ENCODE measurements at places on chromosomes 6 and 20.

DNA sequence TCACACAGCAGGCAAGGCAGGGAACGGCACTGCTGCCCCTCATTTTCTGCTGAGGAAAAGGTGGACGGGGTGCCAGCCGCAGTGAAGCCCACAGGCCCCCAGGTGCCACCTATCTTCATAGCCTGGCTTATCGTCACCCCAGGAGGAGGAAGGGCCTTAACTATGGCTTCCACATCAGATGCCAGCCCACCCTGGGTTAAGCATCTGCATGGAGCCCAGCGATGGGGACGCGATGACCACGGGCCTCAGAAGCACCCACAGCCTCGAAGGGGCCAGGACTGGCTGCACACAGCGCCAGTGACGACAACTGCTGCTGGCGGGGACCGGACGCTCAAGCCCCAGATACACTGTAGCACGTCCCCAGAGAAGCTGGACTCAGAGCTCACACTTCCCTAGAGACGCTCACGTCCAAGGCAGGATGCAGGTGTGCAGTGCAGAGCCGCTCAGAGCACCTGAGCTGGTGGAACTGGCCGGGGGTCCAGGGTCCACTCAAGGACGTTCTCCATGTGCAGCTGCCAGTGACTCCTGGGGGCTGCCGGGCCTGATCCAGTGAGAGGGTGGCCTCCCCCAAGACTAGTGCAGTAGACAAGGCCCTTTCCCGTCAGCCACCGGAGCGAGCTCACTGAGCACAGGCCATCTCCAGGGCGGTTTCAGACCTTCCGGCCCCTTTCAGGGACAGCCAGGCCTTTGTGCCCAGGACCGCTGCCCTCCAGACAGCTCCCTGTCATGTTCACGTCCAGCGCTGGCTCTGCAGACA is 83.0 kb downstream of the YTHDF1 start:
- no peak for DNase-seq

DNA sequence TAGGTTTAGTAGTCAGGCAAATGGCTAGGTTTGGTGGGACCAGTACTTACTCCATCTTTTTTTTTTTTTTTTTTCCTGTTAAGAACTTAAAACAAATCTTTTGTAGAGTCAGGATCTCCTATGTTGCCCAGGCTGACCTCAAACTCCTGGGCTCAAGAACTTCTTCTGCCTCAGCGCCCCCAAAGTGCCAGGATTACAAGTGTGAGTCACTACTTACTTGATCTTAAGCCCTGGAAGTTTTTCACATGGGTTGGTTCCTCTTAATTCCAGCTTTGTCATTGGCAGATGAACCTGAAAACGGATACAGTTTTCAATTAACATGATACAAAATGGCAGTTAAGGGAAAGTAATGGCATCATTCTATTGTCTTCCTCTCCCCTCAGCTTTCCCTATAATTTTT is 179.4 kb upstream of the JAG1 start:
- DNase-seq: no peak

- no peak for DNase-seq
These were observed 1.6 kb downstream of the TMEM244 start for GRCh38 chr6:129859524-129859923.

DNA sequence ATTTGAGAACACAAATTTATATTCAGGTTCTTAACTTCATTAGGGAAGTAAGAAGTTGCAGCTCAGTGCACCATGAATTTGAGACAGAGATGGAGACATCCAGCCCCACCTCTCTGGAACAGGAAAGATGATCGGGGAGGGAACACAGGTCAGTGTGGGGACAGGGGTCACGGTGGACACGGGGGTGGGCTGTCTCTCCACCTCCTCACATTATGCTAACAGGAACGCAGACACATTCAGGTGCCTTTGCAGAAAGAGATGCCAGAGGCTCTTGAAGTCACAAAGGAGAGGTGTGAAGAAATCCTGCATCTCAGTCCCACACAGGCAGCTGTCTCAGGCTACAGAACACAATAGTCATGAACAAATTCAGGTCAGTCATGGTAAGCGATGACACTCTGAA is 3.1 kb downstream of the HLA-C start:
- no peak for DNase-seq

DNA sequence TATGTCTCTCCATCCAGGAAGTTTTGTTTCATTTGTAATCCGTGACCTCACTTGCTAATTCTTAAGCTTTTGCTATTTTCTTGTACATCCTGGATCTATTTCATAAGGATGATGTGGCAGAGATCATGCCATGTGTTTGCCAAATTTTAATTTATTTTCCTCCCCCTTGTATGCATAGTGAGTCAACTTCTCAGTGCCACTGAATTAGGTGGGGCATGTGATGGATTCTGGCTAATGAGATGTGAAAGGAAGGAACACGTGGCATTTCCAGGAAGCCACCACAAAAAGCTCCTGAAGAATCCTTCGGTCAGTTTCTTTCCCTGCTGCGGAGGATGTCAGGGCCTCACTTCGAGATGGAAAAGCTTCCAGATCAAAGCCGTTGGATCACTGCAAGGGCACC is 86.2 kb upstream of the PRL start:
- DNase-seq: no peak

GRCh38 chr6:88722686-88723085 is 240.7 kb downstream of the RNGTT start:
- no peak for DNase-seq

DNA sequence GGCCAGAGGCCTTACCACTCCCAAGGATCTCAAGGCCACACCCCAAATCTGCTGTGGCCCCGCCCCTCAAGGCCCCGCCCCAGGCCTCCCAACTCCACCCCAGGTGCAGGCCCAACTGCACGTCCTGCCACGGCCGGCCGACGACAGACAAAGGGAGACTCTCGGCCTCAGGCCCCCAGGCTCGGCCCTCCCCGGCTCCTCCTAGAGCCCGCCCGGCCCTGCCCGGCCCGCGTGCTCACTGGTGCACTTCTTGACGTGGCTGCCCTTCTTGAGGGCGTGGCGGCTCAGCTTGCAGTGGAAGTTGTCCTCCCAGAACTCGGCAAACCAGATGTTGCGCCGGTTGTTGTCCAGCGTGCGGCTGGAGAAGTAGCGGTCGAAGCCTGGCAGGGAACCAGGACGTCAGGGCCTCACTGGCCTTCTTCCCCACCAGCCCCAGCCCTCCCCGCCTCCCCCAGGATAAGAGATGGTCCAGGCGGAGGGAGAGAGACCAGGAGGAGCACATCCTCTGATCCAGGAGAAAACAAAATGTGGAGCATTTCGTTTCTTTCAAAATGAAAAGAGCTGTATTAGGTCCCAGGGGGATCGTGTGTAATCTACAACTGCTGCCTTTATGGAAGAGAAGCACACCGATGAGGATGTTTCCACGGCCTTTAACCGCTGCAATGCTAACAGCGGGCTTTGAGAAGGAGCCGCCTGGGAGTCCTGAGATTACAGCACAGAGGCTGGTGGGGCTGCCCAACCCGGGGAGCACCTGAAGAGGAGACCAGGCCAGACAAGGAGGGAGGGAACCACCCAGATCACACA is 89.4 kb downstream of the GRM4 start:
- no peak for DNase-seq

GRCh38 chr6:113607821-113608545 is 249.2 kb upstream of the MARCKS start:
- no peak for DNase-seq

DNA sequence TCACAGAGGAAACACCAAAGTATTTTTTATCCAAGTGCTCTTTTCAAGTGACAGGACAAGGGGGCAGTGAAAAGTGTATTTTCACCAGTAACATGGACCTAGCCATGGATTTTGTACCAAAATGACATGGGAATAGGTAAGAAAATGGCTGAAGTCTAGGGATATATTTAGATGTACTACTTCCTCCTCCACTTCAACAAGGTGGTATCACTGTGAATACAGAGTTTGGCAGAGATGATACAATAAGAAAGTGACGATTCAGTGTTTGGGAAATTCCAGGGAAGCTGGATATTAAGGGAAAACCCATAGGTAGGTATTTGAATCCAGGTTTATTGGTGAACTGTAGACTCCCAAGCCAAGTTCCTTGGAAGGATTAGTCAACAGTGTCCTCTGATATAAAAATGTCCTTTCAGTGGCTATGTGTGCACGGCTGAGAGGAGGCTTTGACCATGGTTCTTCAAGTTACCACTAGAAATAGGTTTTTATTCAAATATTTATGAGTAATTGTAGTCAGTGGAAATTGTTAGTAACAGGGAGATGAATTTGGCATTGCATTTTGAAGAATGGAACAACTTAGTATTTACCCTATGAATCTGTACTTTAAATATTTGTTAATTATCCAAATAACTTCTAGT is 356.0 kb upstream of the CITED2 start:
- DNase-seq: no peak

GRCh38 chr6:133815313-133815712 is 73.6 kb upstream of the TCF21 start:
- no peak for DNase-seq

- DNase-seq: no peak
These were observed 426.0 kb downstream of the ADGRB3 start for GRCh38 chr6:69061066-69061465.

DNA sequence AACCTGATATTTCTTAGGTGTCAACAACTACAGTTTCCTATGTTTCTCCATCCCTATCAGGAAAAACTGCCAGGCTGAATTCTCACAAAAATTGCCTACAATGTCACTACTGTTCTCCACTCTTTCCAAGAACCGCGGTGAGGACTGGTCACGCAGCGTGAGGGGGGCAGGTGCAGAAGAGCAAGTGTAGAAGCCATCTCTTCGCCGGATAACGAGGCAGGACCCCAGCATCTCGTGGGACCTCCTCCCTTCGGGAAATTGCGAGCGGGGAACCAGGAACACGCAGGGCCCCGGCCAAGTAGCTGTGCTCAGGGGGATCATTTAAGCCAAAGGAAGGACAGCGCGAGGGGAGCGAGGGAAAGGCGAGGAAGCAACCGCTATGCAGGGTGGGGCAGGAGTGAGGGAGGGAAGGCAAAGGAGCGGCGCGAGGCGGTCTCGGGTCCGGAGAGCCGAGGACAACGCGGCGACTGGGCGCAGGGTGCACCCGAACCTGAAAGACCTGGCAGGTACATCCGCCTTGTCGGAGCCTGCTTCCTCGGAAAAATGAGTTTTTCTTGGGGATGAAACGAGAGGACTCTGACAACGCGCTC is 559 bp downstream of the APMAP start:
- no peak for DNase-seq

GRCh38 chr20:60491051-60491581 is 532.9 kb downstream of the CDH26 start:
- no peak for DNase-seq

DNA sequence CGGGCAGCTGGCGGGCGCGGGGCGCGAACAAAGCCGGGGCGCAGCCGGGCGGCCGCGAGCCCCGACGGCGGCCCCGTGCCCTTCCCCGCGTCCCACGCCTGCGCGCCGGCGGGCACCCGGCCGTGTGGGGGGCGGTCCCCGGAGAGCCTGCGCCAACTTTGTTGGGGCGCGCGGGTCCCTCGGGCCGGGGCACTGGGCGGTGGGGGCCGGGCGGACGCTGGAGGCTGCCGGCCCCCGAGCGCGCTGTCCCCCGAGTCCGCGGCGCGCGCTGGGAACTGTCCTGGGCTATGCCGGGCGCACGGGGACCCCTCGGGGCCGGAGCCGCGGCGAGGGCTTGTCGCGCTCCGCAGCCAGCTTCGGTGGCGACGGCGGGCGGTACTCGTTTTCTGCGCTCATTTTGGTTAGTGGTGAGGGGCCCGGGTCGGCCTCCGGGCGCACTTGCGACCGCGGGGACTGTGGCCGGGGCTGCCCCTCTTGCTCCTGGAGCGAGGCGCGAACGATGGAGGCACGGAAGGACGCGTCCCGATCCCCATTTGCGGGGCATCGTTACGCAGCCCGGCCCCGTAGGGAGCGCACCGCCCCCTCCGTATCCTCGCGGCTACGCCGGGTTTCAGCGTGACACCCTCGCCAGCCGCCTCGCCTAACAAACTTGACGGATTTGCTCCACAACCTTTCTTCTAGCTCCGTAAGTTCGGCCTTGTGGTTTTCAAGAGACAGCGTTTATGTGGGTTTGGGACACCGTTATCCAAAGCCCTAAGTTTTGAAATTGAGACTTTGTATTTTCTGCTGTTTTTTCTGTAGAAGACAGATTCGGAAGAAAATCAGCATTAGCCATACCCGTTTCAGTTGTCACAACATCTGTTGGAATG is 622 bp downstream of the SS18L1 start:
- DNase-seq: no peak

DNA sequence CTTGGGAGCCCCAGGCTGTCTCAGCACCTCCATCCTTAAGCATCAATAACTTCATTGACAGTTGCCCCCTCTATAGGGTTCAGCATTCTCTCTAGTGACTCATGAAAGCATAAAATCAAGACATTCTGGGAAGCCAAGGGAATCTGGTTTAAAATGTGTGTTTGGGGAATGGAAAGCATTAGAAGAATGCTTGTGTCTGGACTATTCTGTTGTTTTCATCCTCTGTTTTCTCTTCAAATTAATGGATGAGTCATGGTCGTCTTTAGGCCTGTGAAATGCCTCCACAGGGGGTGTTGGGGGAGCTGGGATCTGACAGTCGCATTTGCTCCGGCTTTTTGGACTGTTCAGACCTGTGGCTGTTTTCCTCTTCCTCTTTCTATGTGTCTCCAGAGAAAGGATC is 279.7 kb downstream of the CDC5L start:
- DNase-seq: no peak
